Stimulated activated CD8-positive, alpha-beta memory T cell treated with anti-CD3 and anti-CD28 coated beads, Interleukin-2, amount 100 ng/mL, for 48 hours (primary cell): ENCODE measurements at places on chromosomes 3 and 15.
A peak's percentile ranks its signal among the peaks of the same experiment; 100 is the strongest.

GRCh38 chr3:45572755-45573154 is 21.8 kb upstream of the LIMD1 start:
- DNase-seq: no peak

DNA sequence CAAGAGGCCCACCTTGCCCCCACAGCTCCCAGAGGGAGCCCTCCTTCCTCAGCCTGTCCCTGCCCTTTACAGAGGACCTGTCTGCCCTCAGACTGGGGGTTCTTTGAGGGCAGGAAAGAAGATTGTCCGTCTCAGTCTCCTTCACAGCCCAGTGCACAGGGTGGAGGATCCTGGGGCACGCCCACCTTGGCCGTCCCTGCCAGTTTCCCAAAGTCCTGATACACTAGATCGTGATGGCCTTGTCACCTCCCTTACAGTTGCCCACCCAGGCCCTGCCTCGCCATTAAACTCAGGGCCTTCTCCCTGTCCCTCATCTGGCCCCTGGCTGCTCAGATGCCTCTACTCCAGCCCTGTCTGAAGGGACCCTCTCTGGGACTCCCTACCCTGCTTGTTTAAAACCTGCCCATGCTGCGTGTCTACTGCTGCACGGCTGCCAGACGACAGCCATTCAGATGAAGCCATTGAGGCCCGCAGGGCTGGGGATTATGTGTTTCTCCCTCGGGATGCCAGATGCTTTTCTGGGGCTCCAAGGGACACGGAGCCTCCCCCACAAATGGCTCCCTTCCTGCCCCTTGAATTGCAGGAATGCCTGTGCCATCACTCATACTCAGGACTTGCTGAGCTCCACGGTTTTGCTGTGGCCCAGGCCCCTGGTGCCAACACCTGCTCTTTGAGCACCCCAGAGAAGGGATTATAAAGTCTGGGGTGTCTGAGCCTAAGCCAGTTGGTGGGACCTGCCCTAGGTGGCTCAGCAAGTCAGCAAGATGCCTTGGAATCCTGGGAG is 27.8 kb downstream of the ACSBG1 start:
- no peak for DNase-seq

DNA sequence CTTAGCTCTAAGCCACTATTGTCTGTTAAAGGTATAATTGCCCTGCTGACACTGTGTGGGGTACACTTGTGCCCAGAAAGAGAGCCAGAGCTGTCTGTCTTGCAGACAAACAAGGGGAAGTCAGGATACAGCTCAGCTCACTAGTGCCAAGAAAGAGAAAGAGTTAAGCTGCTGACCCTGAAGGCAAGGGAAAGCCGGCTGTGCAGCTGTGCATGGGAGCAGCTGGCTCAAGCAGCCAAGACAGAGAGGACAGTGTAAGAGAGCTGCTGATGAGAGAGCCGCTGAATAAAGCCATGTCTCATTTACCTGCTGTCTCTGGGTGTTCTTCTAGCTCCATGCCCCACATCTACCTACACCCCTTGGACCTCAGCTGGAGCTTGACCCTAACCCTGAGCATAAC is 428.1 kb upstream of the NAALADL2 start:
- no peak for DNase-seq

GRCh38 chr3:196274585-196274984 is 12.9 kb downstream of the PCYT1A start:
- peak; percentile 23 for DNase-seq
